ENCODE measurements at places on chromosomes 6 and 20.
A peak's percentile ranks its signal among the peaks of the same experiment; 100 is the strongest.

DNA sequence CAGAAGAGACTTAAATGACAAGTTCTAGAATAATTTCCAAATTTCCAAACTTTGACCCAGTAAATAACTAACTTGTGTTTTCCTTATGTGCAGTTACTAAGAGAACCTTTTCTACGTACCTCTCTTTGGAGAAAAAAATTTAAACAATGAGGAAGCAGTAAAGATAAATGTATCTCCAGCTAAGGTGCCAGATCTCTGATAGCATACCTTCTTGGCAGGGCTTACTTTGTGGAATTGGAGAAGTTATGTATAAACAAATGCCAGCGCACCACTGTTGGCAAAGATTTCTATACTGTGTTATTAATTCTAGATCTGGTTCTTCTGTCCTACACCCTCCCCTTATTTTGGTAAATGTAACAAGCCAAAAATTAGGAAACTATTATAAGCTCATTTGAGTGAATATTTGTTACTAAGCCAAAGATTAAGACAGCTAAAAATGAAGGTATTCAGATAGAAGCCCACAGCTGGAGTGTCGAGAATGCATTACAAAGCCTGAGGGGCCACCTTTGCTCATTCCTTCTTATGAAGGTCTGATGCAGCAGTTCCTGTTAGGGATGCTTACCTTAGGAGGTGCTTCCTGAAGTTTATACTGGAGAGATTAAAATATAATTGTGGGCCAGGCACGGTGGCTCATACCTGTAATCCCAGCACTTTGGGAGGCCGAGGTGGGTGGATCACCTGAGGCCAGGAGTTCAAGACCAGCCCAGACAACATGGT lies 373.1 kb upstream of the SOX4 start:
- H3K36me3 ChIP-seq: peaks cover 2% of the 10 kb centered on the region
- no peaks in the 10 kb centered on the region for H3K27me3 ChIP-seq
- H3K4me3 ChIP-seq: no peak overlapping the region
- H3K4me1 ChIP-seq: no peaks in the 10 kb centered on the region
- H3K27ac ChIP-seq: no peak overlapping the region

DNA sequence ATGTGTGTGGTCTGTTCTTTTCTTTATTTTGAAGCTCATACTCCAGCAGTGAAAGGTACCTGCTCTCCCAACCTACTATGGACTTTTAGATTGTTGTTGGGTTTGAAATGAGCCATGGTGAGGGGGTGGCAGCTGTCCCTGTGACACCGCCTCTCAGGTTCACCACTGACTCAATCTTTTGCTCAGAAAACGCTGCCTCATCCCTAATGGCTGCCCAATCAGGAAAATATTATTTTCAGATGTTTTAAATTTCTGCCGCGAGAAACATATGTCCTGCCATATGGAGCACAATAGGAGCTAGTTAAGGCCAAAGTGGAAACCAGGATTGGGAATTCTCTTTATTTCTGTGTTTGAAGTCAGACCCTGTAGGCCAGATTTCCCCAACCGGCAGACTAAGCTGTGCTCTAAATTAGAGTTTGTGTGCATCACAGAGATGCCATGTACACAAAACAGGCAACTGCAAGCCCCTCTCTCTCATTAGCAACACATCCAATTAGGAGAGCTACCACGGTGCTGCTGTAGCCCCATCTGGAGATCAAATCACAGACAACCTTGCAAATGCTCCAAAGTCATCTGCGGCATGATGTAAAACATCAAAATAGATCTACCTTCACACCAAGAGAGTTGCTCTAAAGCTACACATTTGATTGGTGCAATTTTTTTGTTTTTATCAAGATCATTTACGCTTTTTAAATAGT lies 144.1 kb upstream of the BACH2 start:
- peaks cover 3% of the 10 kb centered on the region for H3K4me1 ChIP-seq
- H3K27ac ChIP-seq: no peak overlapping the region
- no peaks in the 10 kb centered on the region for H3K36me3 ChIP-seq
- H3K4me3 ChIP-seq: no peak overlapping the region
- DNase-seq: no peak

GRCh38 chr6:134551245-134551960 lies 233.5 kb upstream of the SGK1 start:
- no peaks in the 10 kb centered on the region for H3K27me3 ChIP-seq
- peaks cover 33% of the 10 kb centered on the region for H3K4me1 ChIP-seq
- no peaks in the 10 kb centered on the region for H3K36me3 ChIP-seq

- no peaks in the 10 kb centered on the region for H3K27me3 ChIP-seq
- H3K36me3 ChIP-seq: no peaks in the 10 kb centered on the region
- peaks cover 22% of the 10 kb centered on the region for H3K4me1 ChIP-seq
- no peak overlapping the region for H3K4me3 ChIP-seq
- H3K27ac ChIP-seq: peak overlapping the region; percentile 81
- no peak for DNase-seq
Observed at GRCh38 chr6:119129148-119129967, 50.9 kb upstream of the FAM184A start.

DNA sequence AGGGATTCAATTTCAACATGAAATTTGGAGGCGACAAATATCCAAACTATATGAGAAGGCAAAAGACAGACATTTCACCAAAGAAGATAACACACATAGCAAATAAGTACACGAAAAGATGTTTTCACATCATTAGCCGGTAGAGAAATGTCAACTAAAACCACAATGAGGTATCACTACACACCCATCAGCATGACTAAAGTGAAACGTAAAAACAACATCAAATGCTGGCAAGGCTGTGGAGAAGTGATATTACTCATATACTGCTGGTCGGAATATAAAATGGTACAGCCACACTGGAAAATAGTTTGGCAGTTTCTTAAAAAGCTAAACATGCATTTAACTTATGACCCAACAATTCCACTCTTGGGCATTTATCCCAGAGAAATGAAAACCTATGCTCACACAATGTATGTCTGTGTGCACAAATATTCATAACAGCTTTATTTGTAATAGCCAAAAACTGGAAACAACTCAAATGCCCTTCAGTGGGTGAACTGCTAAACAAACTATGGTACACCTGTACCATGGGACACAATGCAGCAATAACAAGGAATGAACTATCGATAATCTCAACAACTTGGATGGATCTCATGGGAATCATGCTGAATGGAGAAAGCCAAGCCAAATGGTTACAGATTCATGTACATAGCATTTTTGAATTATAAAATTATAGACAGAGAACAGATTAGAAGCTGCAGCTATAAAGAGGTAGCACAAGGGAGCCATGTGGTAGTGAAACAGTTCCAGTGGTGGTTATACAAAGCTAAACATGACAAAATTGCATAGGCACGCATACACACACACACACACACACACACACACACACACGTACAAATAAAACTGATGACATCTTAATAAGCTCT lies 8.6 kb downstream of the ADAT2 start:
- H3K27me3 ChIP-seq: no peaks in the 10 kb centered on the region
- no peaks in the 10 kb centered on the region for H3K4me1 ChIP-seq
- H3K4me3 ChIP-seq: no peak overlapping the region
- no peak overlapping the region for H3K27ac ChIP-seq
- DNase-seq: no peak
- H3K36me3 ChIP-seq: peaks cover 6% of the 10 kb centered on the region

DNA sequence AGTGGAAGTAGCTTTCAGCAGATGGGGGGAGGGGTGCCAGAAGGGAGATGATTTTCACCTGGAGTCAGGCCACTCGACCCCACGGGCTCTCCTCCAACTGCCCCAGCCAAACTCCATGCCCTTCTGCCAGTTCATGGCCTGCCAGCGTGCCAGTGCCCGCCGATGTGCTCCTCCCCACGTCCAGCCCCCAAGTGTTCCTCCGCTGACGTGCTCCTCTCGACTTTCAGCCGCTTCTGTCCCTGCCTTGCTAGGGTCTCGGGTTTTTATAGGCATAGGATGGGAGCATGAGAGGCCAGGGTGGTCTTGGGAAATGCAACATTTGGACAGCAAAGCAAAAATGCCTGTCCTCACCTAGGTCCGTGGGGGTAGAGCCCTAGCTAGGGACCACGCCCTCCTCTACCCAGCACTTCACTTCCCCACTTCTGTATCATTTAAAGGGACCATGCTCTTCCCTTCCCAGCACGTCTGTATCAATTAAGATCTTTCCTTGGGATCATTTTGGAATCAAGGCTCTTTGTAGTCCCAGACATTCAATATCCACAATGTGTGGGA lies 54.4 kb downstream of the PRND start:
- H3K27me3 ChIP-seq: peaks cover 2% of the 10 kb centered on the region
- DNase-seq: no peak
- no peak overlapping the region for H3K27ac ChIP-seq

- H3K4me1 ChIP-seq: peaks cover 82% of the 10 kb centered on the region
- no peak overlapping the region for H3K4me3 ChIP-seq
- DNase-seq: no peak
- no peaks in the 10 kb centered on the region for H3K27me3 ChIP-seq
- peak overlapping the region; percentile 73 for H3K27ac ChIP-seq
Observed at GRCh38 chr6:35092362-35093117, 48.6 kb downstream of the TCP11 start.

DNA sequence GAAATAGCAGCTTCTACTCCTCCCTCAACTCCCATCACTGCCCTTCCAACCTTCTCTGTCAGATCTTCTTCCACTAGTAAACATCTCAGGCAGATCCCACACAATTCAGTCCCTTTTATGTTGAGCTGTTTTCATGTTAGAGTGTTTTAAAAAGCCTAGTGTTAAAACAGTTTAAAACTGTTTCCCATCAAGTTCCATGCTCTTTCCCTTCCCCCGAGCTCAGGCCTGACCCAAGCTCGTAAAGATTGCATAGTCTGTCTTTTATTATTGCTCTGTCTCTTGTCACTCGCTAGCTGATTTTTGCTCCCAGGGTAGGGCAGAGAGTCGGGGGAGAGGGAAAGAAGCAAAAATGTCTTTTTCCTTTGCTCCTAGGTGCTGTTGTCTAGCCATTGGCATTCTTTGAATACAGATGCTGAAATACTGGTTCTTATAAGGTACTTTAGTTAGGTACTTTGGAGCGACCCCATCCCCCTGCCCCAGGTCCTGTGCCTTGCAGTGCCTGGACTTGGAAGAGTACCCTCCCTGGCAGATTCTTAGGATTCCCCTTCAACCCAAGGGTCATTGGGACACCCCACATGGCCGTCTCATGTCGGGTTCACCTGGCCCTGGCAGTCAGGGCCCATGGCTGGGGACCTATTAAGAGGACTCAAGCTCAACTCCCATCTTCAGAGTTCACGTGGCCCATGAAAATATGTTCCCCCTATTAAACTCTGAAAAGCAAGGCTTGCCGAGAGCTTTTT lies 101.2 kb upstream of the ARMC2 start:
- no peaks in the 10 kb centered on the region for H3K27me3 ChIP-seq
- no peaks in the 10 kb centered on the region for H3K36me3 ChIP-seq
- no peak overlapping the region for H3K27ac ChIP-seq
- H3K4me3 ChIP-seq: no peak overlapping the region
- H3K4me1 ChIP-seq: peaks cover 28% of the 10 kb centered on the region

GRCh38 chr20:4887586-4887985 lies 113.7 kb downstream of the SLC23A2 start:
- H3K36me3 ChIP-seq: peaks cover 5% of the 10 kb centered on the region
- no peak overlapping the region for H3K4me3 ChIP-seq
- no peak overlapping the region for H3K27ac ChIP-seq
- DNase-seq: no peak
- H3K4me1 ChIP-seq: peaks cover 35% of the 10 kb centered on the region

- H3K27me3 ChIP-seq: no peaks in the 10 kb centered on the region
- peaks cover 53% of the 10 kb centered on the region for H3K4me1 ChIP-seq
- peak overlapping the region; percentile 91 for H3K27ac ChIP-seq
- H3K36me3 ChIP-seq: no peaks in the 10 kb centered on the region
- peak overlapping the region; percentile 94 for H3K4me3 ChIP-seq
- DNase-seq: no peak
Observed at GRCh38 chr6:44126320-44127149, 717 bp downstream of the MRPL14 start.

DNA sequence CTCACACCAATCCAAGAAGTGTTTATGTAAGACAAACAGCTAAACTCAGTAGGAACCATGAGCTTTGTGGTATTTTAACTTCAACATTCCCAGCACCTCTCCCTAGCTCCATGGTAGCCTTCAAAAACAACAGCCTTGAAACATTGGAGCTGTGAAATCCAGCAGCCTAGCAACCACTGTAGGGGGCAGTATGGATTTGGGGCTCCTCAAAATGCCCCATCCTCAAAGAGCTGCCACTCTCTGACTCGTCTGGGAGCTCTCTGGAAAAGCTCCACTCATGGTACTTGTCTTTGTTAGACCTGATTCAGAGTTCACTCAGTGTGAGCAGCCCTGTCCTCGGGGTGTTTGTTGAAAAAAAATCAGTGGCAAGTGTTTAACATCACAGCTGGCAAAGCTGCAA lies 82.9 kb downstream of the KIF6 start:
- DNase-seq: no peak
- H3K4me1 ChIP-seq: peaks cover 18% of the 10 kb centered on the region

All from chondrocyte (in vitro differentiated cells).